ENCODE measurements at places on chromosomes 2 and 18.

DNA sequence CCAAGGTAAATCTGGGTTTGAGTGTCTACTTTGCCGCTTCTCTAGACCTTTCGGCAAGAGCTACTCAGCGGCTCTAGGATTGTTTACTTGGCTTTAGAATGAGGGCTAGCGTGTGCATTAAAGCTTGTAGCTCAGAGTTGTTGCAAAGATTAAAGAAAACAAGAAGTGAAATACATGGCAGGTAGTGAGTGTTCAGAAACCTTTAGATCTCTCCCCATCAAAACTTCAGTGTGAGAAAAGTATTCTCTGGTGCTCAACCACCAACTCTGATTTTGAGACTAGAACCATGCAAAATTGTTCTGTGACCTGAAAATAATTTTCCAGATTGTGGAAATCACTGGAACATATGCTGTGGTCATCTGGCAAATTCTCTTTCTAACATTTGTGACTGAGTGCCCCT lies 512.0 kb downstream of the CMPK2 start:
- DNase-seq: no peak

GRCh38 chr18:37563931-37564392 lies 1.6 kb downstream of the CELF4 start:
- DNase-seq: no peak

GRCh38 chr2:219908538-219908937 lies 281.1 kb downstream of the SLC4A3 start:
- DNase-seq: no peak

- no peak for DNase-seq
Observed at GRCh38 chr2:9781252-9781651, 62.0 kb upstream of the TAF1B start.

GRCh38 chr2:162037028-162037795 lies 36.8 kb downstream of the DPP4 start:
- DNase-seq: no peak

DNA sequence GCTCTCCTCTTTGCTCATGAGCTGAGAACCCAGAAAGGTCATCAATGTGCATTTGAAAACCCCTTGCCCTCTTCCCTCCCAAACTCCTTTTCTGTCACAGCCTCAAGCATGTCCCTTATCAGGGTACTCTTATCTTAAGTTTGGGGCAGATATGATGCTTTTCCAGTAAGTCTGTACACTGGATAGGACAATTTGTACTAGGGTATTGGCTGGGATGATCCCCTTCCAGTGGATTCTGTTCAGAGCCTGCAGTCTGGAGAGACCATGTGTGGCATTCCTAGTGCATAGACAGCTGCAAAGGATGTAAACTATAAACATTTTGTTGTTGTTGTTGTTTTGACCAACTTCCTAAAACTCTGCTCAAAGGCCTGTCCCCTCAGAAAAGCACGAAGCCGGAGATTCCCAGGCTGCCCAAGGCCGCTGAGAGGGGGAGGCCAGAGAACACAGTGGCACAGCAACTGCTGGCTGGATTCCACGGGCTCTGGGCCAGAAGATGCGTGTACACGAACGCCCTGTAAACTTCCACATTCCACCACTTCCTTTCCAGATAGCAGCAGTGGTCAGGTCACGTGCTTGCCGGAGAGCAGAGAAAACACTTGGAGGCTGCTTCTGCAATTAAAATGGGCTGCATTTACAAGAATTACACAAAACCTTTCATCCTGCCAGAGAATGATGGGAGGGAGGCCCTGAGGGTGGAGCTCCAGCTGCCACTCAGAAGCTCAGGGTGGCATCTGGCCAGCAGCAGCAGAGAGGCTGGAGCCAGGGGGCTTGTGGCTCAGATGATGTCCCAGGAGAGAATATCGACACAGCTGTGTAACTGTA lies 42.1 kb downstream of the BMP10 start:
- DNase-seq: peak; percentile 66

- no peak for DNase-seq
Observed at GRCh38 chr2:177165061-177165583, 47.5 kb upstream of the HNRNPA3 start.

- DNase-seq: no peak
Observed at GRCh38 chr2:119649364-119649917, 29.6 kb upstream of the TMEM177 start.

GRCh38 chr2:239061824-239062570 lies 214.1 kb downstream of the TWIST2 start:
- DNase-seq: no peak

DNA sequence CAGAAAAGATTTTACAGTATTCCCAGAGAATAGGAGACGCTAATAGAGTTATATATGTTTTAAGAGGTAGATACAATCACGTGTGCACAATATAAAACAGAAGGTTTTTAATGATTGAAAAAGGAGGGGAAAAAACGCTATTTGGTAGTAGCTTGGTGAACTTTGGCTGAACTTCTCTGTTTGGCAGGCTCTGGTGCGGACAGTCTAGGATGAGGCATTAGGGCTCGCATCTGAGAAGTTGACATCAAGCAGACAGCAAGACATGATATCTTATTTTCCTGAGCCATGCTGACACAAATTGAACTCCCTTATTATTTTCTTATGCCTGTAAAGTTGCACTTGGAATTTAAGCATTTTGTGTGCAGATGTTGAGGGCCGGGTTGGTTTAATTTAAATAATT lies 176.6 kb downstream of the EN1 start:
- DNase-seq: no peak

- DNase-seq: no peak
Observed at GRCh38 chr2:141630407-141630930, 500.3 kb downstream of the LRP1B start.

DNA sequence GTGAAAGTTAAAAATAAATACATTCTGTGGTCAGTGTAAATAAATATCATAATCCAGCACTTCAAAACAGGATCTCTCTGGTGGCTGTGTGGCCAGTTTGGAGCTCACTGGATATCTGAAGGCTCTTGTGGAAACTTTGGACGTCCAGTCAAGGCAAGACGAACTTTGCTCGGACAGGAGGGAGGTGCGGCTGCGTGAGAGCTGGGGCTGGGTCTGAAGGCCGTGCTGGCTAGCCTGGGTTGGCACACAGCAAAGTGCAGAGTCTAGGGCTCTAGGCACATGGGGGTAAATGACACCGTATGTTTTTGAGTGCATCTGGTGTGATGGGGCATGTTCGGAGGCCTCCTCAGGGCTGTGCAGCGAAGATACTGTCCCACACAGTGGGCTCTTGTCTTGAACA lies 78.9 kb upstream of the TXNDC2 start:
- no peak for DNase-seq

- no peak for DNase-seq
Observed at GRCh38 chr2:122323927-122324326, 568.5 kb downstream of the TSN start.

GRCh38 chr2:20660506-20661420 lies 6.2 kb upstream of the GDF7 start:
- no peak for DNase-seq
